ENCODE measurements at places on chromosomes 12 and 14.
A peak's percentile ranks its signal among the peaks of the same experiment; 100 is the strongest.

- DNase-seq, result no peak
These were observed 82.6 kb downstream of the NTF3 start for GRCh38 chr12:5514545-5514944.

DNA sequence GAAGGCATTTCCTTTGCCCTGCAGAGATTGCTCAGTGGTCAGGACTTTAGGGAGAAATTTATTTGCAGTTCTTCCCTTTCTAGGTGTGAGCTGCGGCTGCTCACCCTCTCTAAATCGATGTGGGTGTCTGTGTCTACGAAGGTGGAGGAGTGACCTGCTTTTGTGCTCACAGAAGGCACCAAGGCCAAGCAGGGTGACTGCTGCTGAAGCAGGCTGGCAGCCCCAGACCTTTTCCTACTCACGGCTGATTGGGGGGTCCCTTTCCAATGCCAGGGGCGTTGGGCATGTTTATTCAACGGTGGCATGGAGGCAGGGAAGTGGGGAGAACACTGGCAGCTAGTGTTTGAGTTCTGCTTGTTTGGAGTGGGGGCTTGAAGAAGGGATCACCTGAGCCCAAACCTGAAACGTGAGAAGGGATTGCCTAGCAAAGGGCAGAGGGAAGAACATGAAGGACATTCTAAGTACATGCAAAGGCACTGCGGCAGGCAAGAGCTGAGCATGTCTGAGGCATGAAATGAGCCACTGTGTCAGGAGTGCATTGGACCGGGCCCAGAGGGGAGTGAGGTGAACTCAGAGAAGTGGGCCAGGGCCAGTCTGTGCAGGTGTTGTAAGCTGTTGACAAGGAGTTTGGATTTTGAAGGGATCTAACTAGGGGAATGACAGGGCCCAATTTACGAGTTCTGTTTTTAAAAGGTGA lies 56.3 kb downstream of the CACNA1C start:
- no peak for DNase-seq

GRCh38 chr12:47021298-47021697 lies 58.1 kb upstream of the PCED1B start:
- peak; percentile 51 for DNase-seq

DNA sequence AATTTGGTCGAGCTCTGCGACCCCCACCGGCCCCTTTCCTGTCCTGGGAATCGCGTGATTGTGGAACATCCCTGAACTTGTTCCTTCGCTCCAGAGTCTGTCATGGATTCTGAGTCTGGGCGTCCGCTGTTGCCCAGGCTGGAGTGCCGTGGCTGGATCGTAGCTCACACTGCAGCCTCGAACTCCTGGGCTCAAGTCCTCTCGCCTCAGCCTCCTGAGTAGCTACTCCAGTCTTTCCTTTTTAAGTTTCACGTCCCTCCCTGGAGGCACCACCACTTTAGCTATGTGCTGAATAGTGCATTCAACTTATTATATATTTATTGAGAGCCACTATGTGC lies 698 bp downstream of the ACOT6 start:
- no peak for DNase-seq

DNA sequence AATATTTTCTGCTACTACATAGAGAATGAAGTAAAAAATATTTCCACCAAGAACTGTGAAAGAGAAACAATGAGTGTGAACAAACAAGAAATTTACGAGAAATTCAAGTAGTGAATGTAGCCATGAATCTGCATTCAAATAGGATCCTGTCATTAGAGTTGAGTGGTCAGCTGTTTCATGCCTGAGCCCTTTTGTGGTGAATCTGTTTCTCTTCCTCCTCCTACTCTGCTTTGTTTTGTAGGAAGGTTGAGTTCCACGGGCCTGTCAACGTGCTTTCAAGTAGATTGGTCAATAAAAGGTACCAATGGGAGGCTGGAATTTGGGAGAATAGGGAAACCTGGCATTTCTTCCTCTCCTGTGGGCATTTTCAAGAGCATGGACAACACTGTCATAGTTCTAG lies 1749.6 kb upstream of the FLRT2 start:
- DNase-seq, result no peak

- no peak for DNase-seq
These were observed 123.5 kb downstream of the PTPRR start for GRCh38 chr12:70796989-70797388.

- DNase-seq, result no peak
These were observed 76.1 kb downstream of the TBC1D30 start for GRCh38 chr12:64900540-64900939.

GRCh38 chr14:94593749-94594431 lies 12.7 kb downstream of the SERPINA5 start:
- no peak for DNase-seq

DNA sequence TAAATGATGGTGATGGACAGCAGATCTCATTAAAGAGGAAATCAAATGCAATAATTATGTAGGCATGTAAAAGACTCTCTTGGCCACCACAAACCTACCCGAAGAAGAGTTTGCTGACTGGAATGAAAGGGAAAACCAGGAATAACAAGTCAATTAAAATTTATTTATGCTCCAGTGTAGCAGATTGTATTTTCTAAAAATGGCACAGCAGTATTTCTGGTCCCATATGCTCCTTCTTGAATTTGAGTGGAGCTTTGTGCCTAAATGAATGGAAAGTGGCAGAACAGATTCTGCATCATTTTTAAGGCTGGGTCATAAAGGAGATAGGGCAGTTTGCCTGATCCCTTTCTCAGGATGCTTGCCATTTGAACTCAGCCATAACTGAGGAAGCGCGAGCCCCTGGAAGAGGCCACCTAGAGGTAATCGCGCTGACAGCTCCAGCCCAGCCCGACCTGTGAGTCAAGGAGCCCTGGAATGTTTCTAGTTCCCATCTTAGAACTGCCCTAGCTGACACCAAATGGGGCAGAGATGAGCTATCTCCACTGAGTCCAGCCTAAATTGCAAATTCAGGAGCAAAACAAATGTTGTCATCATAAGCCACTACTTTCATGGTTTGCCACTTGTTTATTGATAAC lies 229.2 kb upstream of the TMTC1 start:
- DNase-seq, result no peak

DNA sequence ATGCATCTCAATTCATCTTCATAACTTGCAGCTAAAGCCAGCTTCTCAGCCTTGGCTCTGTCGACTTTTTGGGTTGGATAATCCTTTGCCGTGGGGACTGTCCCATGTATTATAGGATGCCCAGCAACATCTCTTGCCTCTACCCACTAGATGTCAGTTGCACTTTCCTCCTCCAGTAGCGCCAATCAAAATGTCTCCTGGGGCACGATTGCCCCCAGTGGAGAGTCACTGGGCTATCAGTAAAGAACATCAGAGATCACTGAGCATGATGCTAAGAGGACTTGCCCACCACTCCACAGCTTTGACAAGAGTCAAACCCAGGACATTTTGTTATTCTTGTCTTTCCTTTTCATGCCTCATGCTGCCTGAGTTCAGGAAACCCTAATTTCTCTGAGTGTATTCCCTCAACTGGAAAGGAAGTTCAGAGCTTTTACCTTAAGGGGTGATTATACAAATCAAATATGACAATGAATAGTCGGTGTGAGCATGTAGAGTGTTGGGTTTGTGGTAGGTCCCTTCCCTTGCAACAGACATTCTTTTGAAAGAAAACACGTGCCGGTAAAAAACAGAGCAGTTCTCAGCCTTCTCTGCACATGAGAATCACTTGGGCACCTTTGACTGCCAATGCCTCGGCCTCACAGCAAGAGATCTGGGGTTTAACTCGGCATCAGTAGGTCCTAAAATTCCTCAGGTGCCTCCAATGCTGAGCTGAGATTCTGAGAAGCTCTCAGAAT lies 980.6 kb downstream of the VRK1 start:
- no peak for DNase-seq

GRCh38 chr14:95287176-95287754 lies 32.4 kb downstream of the CLMN start:
- no peak for DNase-seq

DNA sequence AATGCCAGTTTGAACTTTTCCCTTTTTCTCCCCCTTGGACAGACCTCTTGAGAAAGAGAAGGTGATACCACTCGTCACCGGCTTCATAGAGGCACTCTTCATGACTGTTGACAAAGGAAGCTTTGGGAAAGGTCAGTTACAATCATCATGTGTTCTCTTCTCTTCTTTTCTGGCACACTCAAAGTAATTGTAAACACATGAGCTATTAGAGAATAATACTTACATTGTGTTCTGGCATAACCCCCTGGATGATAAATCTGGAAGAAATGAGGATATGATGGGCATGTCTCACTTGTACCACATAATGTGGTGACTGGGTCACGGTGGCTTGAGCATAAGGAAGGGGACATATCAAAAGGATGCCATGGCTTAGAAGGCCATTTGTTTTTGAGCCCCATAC lies 20.0 kb downstream of the UTP20 start:
- no peak for DNase-seq

GRCh38 chr14:28142400-28143015 lies 624.1 kb upstream of the FOXG1 start:
- peak; percentile 62 for DNase-seq

DNA sequence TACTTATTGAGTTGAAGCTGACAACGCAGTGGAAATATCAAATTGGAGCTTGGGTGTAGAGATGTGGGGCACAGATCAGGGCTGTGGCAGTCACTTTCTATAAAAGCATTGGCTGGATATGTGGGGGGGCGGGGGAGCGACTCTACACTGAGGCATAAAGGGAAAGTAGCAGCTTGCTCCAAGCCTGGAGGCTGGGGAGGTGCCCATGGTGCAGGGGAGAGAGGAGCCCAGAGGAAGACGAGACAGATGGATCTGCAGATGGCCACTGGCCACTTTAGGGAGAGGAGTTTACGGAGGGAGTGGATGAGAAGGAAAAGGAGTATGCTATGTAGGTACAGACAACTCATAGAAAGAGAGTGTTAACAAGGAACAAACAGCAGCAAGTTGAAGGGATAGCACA lies 13.5 kb upstream of the NGB start:
- no peak for DNase-seq
